Progenitor cell of endocrine pancreas (in vitro differentiated cells): ENCODE measurements at places on chromosomes 7 and 10. TPM values are rescaled to one million over a fixed set of nuclear protein-coding genes. Genes with fewer than 3 reads are reported as not detected.
A peak's percentile ranks its signal among the peaks of the same experiment; 100 is the strongest.

- no peak for DNase-seq
- H3K4me1 ChIP-seq = no peaks in the 10 kb centered on the region
- H3K27me3 ChIP-seq = no peaks in the 10 kb centered on the region
These were observed 53.5 kb upstream of the PPP2R2D start for GRCh38 chr10:131847241-131847783.

GRCh38 chr10:114189700-114190099 is 10.5 kb downstream of the TDRD1 start:
- no peak overlapping the region for H3K4me3 ChIP-seq
- H3K27ac ChIP-seq = no peak overlapping the region
- DNase-seq = no peak

DNA sequence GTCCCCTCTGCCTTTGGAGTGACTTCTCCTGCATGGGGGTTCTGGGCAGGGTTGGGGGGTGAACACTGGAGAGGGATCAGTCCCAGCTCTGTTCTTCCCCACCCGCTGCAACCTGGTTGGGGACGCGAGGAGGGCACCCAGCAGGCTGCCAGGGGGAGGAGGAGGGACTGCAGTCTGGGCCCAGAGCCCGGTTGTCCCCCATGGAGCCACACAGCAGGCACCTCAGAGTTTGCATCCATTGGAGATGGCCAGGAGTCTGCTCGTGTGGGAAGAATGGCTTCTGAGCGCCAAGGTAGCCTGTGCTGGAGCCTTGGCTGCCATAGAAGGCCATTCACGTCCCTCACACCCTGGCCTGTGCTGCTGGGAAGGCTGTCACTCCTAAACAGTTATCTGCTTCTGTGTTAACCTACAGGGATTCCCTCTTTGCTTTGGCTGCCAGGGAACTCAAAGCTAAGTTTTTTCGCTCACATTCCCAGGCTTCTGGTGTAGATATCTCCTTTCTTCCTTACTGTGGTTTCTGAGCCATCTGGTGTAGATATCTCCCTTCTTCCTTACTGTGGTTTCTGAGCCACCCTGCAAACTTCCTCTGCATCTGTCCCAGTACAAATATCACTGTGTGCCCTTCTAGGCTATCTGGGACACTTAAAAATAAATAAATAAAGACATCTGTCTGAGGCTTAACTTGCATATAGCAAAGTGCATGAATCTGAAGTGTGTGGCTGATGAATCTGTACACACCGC is 133.7 kb downstream of the LHPP start:
- H3K4me1 ChIP-seq = peaks cover 5% of the 10 kb centered on the region
- H3K27ac ChIP-seq = no peak overlapping the region
- no peak for DNase-seq
- no peaks in the 10 kb centered on the region for H3K36me3 ChIP-seq
- no peak overlapping the region for H3K4me3 ChIP-seq

The AKR1C4 gene
- 0.48 and 0.84 TPM in 2 replicates for total RNA-seq

The SLC26A4 gene
- 0.42 and 0.43 TPM in 2 replicates for total RNA-seq

DNA sequence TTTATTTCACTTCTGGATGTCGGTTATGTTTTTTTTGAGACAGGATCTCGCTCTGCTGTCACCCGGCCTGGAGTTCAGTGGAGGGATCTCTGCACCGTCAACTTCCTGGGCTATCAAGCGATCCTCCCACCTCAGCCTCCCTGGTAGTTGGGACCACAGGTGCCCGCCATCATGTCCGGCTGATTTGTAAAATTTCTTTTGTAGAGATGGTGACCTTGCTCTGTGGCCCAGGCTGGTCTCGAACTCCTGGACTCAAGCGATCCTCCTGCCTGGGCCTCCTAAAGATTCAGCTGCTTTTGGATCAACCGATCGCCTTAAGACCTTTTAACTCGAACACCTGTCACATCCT is 606 bp upstream of the RABGEF1 start:
- DNase-seq = no peak
- H3K4me3 ChIP-seq = peak overlapping the region; percentile 93
- H3K36me3 ChIP-seq = peaks cover 19% of the 10 kb centered on the region

DNA sequence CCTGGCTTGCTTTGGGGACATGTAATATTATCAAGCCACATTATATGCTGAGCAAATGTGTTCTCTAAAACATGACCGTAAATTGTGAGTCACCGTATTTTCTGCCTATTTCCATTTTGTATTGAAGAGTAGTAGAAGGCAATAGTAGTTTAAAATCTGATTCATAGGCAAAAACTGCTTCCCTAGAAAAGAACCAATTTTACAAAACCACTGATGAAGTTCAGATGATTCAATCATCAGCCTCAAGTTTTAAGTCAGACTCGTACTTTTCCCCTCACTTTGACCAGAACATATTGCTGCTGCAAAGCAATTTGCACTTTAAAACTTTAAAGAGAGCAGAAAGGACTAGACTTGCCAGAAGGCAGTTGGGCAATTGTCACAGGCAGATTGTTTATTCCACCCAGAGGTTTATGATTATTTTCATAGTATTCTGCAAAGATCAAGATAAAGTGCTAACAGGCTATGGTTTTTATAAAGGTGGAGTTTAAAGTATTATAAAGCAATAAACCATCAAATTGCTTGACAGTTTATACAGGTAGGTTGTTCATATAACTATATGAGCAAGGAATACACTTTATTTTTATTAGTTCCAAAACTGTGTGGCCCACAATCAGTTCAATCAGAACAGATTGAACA is 168.2 kb downstream of the ETV1 start:
- no peak for DNase-seq
- no peaks in the 10 kb centered on the region for H3K36me3 ChIP-seq
- H3K27me3 ChIP-seq = no peaks in the 10 kb centered on the region

- H3K27me3 ChIP-seq = peaks cover 74% of the 10 kb centered on the region
- H3K4me1 ChIP-seq = peaks cover 6% of the 10 kb centered on the region
- no peaks in the 10 kb centered on the region for H3K36me3 ChIP-seq
- H3K27ac ChIP-seq = no peak overlapping the region
- no peak overlapping the region for H3K4me3 ChIP-seq
These were observed 4.5 kb downstream of the FGF8 start for GRCh38 chr10:101771380-101771779.

The VWDE gene
- total RNA-seq = 5.8 and 5.9 TPM in 2 replicates

- no peaks in the 10 kb centered on the region for H3K36me3 ChIP-seq
- no peak overlapping the region for H3K4me3 ChIP-seq
- no peak overlapping the region for H3K27ac ChIP-seq
- DNase-seq = no peak
These were observed 11.1 kb downstream of the MDFIC start for GRCh38 chr7:114932991-114933390.

- peaks cover 6% of the 10 kb centered on the region for H3K4me1 ChIP-seq
- no peak overlapping the region for H3K4me3 ChIP-seq
- H3K27ac ChIP-seq = no peak overlapping the region
- DNase-seq = no peak
These were observed 524.4 kb downstream of the NEBL start for GRCh38 chr10:20372748-20373147.

DNA sequence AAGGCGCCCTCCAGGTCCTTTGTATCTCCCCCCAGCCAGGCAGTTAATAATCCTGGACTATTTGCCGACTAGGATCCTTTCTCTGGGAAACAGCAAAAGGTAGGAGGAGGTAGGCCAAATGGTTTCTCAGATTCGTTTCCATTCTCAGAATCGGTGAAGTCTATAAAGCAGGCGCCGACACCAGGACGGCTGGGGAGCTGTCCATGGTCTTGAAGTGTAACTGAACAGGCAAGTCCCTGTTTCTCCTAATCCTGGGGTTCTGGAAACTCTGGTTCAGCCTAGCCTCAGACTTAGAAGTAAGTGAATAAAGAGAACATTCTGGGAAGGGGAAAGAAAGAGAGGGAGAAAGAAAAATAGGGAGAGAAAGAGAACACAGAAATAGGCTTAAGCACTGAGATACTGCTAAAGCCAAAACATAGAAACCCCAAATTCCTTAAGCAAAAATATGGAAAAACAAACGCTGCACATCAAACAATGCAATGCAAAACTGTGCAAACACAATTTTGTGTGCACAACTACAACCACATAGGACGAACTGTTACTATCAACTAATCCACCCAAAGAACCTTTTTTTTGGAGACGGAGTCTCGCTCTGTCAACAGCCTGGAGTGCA is 11.1 kb upstream of the INA start:
- no peaks in the 10 kb centered on the region for H3K36me3 ChIP-seq
- H3K27ac ChIP-seq = no peak overlapping the region
- peaks cover 30% of the 10 kb centered on the region for H3K27me3 ChIP-seq
- DNase-seq = peak; percentile 76

DNA sequence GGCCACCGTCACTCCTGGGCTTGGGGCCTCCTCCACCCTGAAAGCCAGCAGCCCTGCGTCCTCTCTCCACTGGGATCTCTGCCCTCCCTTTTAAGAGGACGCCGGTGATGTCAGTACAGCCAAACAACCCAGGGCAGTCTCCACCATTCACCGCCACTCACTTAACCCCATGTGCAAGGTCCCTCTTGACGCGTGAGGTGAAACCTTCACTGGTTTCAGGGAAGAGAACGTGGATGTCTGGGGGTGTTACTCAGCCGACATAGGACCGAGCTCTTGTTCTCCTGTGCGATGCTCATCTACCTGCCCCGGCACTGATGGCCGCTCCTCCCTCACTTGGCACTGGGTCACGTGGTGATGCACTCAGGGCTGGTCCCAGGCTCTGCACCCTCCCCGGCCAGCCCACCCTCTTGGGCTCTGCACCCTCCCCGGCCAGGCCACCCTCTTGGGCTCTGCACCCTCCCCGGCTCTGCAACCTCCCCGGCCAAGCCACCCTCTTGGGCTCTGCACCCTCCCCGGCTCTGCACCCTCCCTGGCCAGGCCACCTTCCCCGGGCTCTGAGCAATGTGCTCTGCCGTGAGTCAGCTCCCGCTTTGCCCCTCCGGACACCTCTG is 36.1 kb downstream of the ADGRA1 start:
- peaks cover 33% of the 10 kb centered on the region for H3K27me3 ChIP-seq
- H3K4me1 ChIP-seq = no peaks in the 10 kb centered on the region
- H3K27ac ChIP-seq = no peak overlapping the region
- H3K36me3 ChIP-seq = no peaks in the 10 kb centered on the region
- H3K4me3 ChIP-seq = no peak overlapping the region
- DNase-seq = no peak

GRCh38 chr10:101834341-101834740 is 9.3 kb downstream of the KCNIP2 start:
- H3K4me1 ChIP-seq = peaks cover 16% of the 10 kb centered on the region
- H3K27me3 ChIP-seq = peaks cover 8% of the 10 kb centered on the region
- H3K27ac ChIP-seq = no peak overlapping the region
- no peak for DNase-seq
- no peaks in the 10 kb centered on the region for H3K36me3 ChIP-seq

- H3K27ac ChIP-seq = peak overlapping the region; percentile 67
- H3K4me3 ChIP-seq = peak overlapping the region; percentile 54
- H3K4me1 ChIP-seq = peaks cover 3% of the 10 kb centered on the region
- no peaks in the 10 kb centered on the region for H3K36me3 ChIP-seq
These were observed 741 bp downstream of the GPR85 start for GRCh38 chr7:113085781-113086390.

DNA sequence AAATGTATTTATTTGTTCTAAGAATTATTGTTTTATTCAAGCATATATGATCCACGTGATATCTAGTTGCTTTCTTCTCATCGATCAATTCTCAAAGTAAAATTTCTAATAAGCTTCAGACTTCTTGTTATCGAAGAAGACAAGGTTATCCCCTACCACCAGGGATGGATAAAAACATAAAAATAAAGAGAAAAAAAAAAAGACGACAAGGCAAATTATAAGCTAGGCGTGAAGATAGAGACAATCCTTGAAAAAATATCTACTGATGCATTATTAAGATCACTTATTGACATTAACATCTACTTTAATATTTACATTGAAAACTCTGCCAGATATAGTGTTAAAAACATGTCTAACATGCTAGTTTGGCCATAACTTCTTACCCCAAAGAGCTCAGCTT is 19.4 kb downstream of the PEX1 start:
- no peaks in the 10 kb centered on the region for H3K27me3 ChIP-seq
- H3K4me3 ChIP-seq = no peak overlapping the region
- no peak overlapping the region for H3K27ac ChIP-seq

- no peaks in the 10 kb centered on the region for H3K27me3 ChIP-seq
- no peak overlapping the region for H3K4me3 ChIP-seq
- no peaks in the 10 kb centered on the region for H3K36me3 ChIP-seq
- no peak overlapping the region for H3K27ac ChIP-seq
- DNase-seq = no peak
- H3K4me1 ChIP-seq = peaks cover 16% of the 10 kb centered on the region
These were observed 4.4 kb downstream of the PRF1 start for GRCh38 chr10:70597856-70598815.

DNA sequence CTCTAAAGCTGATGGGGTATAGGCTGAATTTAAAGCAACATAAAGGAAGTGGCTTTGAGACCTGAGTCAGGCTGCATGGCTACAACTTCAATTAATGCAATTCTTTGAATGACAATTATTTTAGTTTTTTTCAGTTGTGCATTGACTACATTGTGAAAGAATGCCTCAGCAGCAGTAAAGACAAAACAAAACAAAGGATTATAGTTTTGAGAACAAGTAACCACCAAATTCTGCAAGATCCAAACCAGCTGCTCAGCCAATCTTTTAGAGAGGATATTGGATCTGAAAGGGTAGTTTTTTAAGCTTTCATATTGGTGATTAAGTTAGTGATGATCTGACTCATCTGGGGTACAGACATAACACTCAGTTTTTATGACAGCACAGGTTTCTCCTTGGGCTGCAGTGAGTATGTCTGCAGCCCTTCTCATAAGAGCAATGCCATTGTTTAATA is 40.6 kb upstream of the ABCA13 start:
- H3K4me3 ChIP-seq = no peak overlapping the region
- H3K4me1 ChIP-seq = no peaks in the 10 kb centered on the region
- DNase-seq = no peak
- no peaks in the 10 kb centered on the region for H3K36me3 ChIP-seq
- H3K27ac ChIP-seq = no peak overlapping the region
- H3K27me3 ChIP-seq = no peaks in the 10 kb centered on the region

The SGCE gene
- 35.4 and 49.3 TPM in 2 replicates for total RNA-seq

The SLIT1 gene
- 23.8 and 25.5 TPM in 2 replicates for total RNA-seq

- DNase-seq = no peak
- no peak overlapping the region for H3K4me3 ChIP-seq
- H3K27me3 ChIP-seq = no peaks in the 10 kb centered on the region
- no peaks in the 10 kb centered on the region for H3K4me1 ChIP-seq
- no peak overlapping the region for H3K27ac ChIP-seq
These were observed 147.1 kb downstream of the LYZL1 start for GRCh38 chr10:29435809-29436501.

GRCh38 chr10:86668297-86669165 is at the start of gene LDB3:
Gene LDB3 (plus strand): TSS chr10:86668511. CDS start chr10:86668692, 181 bp downstream.
- H3K27ac ChIP-seq = no peak within 1 kb of the TSS
- H3K4me3 ChIP-seq = no peak within 1 kb of the TSS
- H3K27me3 ChIP-seq = peaks cover 3% of the 10 kb centered on the region
- no peak for DNase-seq
- no peaks in the 10 kb centered on the region for H3K36me3 ChIP-seq

GRCh38 chr10:99411546-99411945 is 18.9 kb downstream of the GOT1 start:
- peaks cover 15% of the 10 kb centered on the region for H3K36me3 ChIP-seq
- no peak overlapping the region for H3K4me3 ChIP-seq
- peak overlapping the region; percentile 37 for H3K27ac ChIP-seq
- DNase-seq = no peak
- H3K27me3 ChIP-seq = no peaks in the 10 kb centered on the region
- H3K4me1 ChIP-seq = no peaks in the 10 kb centered on the region

GRCh38 chr10:124251317-124252065 is 158.1 kb upstream of the CHST15 start:
- no peak for DNase-seq
- no peaks in the 10 kb centered on the region for H3K4me1 ChIP-seq
- H3K27ac ChIP-seq = no peak overlapping the region
- no peak overlapping the region for H3K4me3 ChIP-seq
- H3K27me3 ChIP-seq = peaks cover 11% of the 10 kb centered on the region
- H3K36me3 ChIP-seq = no peaks in the 10 kb centered on the region
